ENCODE measurements at places on chromosomes 2 and 18.

- peak; percentile 85 for DNase-seq
These were observed 275.3 kb upstream of the CCDC68 start for GRCh38 chr18:55234366-55235093.

- DNase-seq = no peak
These were observed 127.4 kb upstream of the AQP4 start for GRCh38 chr18:26992926-26993325.

- DNase-seq = peak; percentile 35
These were observed 53.8 kb downstream of the GULP1 start for GRCh38 chr2:188345426-188345825.

DNA sequence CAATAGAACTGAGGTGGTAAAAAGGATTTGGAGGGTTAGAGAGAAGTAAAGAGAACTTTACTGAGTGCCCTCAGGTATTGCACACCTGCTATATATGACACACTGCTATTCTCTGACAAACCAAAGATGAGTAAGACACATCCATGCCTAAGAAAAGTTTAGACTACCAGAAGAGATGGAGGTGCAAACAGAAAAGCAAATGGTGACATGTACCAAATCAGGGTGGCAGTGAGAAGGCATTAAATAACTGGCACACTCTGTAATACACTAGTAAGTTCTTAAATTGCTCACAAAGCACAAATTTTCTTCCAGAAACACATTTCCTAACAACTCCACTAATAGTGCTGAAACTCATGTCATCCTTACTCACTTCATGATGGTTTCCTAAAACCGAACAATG is 88.6 kb downstream of the KCTD18 start:
- DNase-seq = no peak

GRCh38 chr2:12821656-12822055 is 104.9 kb downstream of the TRIB2 start:
- DNase-seq = no peak

- no peak for DNase-seq
These were observed 592 bp upstream of the METAP1D start for GRCh38 chr2:171999161-171999560.

DNA sequence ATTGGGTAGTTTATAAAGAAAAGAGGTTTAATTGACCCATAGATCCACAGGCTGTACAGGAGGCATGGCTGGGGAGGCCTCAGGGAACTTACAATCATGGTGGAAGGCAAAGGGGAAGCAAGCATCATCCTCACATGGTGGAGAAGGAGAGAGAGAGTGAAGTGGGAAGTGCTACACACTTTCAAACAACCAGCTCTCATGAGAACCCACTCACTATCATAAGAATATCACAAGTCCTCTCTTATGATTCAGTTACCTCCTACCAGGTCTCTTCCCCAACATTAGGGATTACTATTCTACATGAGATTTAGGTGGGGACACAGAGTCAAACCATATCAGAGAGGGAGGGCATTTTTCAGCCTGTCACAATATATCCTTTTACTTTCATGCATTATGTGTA is 22.7 kb upstream of the DOCK10 start:
- DNase-seq = no peak

- no peak for DNase-seq
These were observed 113.1 kb downstream of the UXS1 start for GRCh38 chr2:106080959-106081358.

DNA sequence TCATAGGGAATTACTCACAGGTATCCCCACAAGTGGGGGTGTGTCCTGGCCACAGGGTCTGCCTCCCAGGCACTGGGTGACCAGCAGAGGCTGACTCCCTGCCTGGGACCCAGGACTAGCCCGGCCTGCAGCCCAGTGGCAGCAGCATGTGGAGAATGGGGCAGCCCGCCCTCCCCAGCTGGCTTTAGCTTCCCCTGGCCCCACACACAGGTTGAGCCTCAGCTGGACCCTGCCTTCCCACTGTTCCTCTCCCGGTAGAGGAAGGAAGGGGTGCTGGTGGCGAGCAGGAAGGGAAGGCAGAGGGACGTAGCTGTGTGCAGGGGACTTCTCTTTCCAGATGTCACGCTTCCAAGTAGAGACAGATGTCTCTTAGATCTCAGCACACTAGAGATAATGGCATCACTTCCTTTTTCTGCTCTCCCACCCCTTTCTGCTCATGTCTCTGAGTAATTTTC is 51.4 kb downstream of the EMILIN2 start:
- DNase-seq = peak; percentile 97

- no peak for DNase-seq
These were observed 76.4 kb downstream of the RIF1 start for GRCh38 chr2:151486053-151486452.

DNA sequence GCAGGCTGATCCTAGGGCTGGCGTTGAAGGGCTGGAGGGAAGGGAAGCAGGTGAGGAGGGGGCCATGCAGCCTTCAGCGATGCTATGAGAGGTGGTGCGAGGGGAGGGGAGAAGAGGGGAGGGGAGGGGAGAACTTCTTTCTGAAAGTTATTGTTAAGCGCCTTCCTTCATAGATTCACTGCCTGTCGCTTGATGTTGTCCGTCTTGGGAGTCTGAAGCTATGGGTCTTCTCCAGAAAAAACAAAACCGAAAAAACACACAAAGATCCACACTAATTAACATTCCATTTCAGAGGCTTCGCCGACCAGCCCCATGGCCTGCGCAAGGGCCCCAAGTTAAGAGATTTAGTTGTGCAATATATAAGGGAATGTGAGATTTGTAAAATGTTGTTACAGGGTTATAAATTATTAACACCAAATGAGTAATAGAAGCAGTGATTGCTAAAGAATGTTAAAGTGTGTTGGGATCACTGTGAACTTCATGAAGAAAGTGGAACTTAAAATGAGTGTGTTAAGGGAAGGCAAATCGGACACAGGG is 758 bp downstream of the CFAP221 start:
- DNase-seq = no peak
